ENCODE measurements at places on chromosomes 5 and 9. TPM values are rescaled to one million over a fixed set of nuclear protein-coding genes. Genes with fewer than 3 reads are reported as not detected.

The PPP2R2B gene
- not detected for total RNA-seq

The TTC39B gene
- 14.2 TPM for total RNA-seq

The KIF24 gene
- total RNA-seq: 2.9 TPM

The KIAA1191 gene
- 104 TPM for total RNA-seq

The ANP32B gene
- total RNA-seq: 13.5 TPM

The CKMT2 gene
- 0.29 TPM for total RNA-seq
